ENCODE measurements at places on chromosomes 2 and 18. TPM values are rescaled to one million over a fixed set of nuclear protein-coding genes. Genes with fewer than 3 reads are reported as not detected.
A peak's percentile ranks its signal among the peaks of the same experiment; 100 is the strongest.

Gene DES
- total RNA-seq: not detected

Gene SCG2
- 0.56 TPM for total RNA-seq

- DNase-seq: no peak
Measured at GRCh38 chr2:235668782-235669181, 174.9 kb downstream of the AGAP1 start.

DNA sequence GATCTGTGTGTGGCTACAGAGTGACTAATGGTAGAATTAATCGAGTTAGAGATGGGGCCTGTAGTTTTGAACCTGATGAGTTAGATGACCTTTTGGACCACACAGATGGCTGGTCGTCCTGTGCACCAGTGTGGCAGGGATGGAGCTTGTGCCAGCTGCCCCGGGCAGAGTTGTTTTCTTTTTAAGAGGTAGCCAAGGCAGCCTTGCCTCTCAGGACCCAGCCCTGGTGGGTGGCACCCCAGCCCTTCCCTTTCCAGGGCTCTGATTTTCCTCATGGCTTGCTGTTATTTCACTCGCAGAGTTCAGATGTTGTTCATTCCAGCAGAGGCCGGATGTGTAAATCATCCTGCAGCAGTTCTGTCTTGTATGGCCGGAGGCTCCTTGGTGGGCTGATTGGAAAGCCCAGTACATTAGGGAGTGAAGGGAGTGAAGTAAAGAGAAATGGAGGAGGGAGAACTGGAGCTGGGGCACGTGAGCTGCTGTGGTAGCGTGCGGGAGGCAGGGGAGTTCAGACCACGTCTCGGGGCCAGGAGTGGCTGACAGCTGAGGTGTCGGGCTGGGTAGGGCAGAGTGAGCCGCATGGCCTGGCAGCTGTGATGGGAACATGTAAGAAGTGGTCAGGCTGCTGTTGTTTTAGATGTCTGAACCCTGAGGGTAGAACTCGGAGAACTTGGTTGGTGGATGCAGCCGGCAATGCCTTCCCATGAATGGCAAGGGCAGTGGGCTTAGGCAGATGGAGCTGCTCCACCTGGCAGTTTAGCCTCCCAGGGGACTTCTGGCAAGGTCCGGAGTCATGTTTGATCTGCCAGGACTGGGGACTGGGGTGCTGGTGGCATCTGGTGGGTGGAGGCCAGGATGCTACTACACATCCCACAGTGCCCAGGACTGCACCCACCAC is 28.8 kb downstream of the ASAP2 start:
- DNase-seq: peak; percentile 53

DNA sequence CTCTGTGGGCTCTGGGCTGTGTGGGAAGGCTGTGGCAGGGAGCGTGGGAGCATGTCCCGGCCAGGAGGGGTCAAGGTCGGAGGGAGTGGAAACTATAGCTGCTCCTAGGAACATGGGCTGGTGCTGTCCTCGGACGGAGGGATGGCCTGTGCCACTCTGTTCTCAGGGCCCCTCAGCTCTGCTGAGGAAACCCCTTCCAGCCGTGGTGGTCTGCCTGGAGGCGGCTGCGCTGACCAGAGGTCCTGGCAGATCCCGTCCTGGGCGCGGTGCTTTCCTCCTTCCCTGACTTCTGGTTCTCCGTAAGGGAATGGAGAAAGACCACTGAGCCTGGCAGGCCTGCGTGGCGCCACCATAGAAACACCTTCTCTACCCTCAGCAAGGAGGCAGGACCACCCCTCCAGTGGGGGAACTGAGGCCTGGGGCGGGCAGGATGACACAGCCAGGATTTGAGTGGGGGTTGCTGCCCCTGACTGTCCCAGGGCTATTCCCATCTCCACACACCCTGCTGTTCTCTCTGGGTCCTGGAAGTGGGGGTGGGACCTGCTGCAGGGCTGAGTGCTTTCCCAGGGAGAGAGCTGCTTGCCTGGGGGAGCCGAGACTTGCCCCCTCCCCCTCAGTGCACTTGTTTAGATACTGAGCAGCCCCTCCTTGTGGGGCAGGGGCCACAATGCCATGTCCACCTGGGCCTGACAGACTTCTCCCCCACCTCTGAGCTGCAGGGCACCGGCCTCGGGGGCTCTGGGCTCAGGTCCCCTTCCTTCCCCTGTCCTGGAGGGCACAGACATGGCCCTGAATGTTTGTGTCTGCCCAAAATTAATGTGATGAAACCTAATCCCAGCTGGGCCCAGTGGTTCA is 301.0 kb upstream of the HS6ST1 start:
- DNase-seq: no peak

GRCh38 chr2:110818767-110819481 is 86.6 kb downstream of the ACOXL start:
- DNase-seq: no peak

GRCh38 chr2:189569295-189569910 is 11.2 kb downstream of the SLC40A1 start:
- no peak for DNase-seq

Data from Calu3 (cell line).